ENCODE measurements at places on chromosomes 12 and 14.
A peak's percentile ranks its signal among the peaks of the same experiment; 100 is the strongest.

DNA sequence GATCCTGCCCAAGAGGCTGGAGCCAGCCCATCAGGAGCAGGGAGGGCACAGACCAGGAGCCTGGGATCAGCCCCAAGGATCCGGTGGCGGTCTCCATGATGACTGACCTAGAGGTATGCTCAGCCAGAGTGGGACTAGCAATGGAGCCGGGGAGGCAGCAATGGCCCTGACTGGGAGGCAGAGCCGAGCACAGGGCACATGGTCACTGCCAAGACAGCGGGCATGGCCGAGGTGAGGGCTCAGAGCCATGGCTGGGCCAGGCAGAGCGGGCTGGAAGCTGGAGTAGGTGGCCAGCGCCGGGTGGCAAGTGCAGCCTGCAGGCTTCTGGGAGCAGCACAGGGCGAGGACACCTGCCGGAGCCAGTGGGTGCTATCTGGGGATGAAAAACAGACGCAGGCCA is 259.3 kb downstream of the BCL11B start:
- no peak for DNase-seq

DNA sequence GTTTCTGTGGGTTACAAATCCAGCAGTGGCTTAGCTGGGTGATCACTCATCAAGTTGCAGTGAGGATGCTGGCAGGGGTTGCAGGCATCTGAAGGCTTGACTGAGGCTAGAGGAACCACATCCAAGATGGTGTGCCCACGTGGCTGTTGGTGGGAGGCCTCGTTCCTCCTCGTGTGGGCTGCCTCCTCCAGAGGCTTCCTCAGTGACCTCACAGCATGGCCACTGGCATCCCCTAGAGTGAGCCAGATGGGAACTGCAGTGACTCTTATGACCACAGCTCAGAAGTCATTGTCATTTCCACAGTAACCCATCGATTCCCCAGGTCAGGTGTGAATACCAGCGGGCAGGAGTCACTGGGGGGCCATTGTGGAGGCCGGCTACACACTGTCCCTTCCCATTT is 17.8 kb downstream of the AACS start:
- no peak for DNase-seq

DNA sequence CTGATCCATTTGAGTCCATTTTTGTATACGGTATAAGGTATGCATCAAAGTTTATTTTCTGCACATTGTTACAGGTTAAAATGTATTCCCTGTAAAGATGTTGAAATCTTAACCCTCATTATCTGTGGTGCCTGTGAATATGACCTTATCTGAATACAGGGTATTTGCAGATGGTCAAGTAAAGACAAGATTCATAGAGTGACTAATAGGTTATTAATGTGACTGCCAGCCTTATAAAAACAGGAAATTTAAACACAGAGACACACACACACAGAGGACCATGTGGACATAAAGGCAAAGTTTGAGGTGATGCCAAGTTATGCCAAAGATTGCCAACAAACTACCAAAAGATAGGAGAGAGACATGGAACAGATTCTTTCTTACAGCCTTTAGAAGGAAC is 347.2 kb upstream of the DCN start:
- no peak for DNase-seq

DNA sequence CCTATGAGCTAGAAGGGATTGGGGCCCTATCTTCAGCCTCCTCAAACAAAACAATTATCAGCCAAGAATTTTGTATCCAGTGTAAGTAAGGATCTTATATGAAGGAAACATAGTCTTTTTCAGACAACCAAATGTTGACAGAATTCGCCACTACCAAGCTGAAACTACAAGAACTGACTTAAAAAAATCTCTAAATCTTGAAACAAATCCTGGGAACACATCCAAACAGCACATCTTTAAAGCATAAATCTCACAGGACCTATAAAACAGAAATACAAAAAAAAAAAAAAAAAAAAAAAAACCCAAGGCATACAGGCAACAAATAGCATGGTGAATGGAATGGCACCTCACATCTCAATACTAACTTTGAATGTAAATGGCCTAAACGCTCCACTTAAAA is 41.3 kb upstream of the LMNTD1 start:
- DNase-seq = no peak

GRCh38 chr12:30484658-30485057 is 211.0 kb downstream of the IPO8 start:
- DNase-seq = no peak

- no peak for DNase-seq
Measured at GRCh38 chr12:119705182-119705581, 37.2 kb downstream of the PRKAB1 start.

- DNase-seq = no peak
Measured at GRCh38 chr12:57864442-57865083, 18.0 kb upstream of the CTDSP2 start.

DNA sequence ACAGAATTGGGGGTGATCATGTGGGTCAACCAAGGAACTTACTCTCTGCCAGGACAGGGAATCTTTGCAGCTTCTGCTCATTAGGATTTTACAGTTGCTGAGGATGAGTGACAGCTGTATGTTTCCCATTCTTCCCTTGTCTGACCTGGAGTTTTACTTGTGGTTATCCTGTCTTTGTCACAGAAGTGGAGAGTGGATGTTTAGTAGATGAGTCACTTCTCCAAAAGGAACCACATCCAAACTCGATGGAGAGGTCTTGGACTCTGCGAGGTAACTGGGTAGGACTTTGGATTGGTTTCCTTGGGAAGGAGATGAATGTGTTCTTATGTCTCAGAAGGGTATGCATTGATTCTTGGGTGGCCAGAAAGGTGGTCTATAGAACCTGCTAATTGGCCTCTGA is 53.8 kb upstream of the USP44 start:
- DNase-seq = no peak

DNA sequence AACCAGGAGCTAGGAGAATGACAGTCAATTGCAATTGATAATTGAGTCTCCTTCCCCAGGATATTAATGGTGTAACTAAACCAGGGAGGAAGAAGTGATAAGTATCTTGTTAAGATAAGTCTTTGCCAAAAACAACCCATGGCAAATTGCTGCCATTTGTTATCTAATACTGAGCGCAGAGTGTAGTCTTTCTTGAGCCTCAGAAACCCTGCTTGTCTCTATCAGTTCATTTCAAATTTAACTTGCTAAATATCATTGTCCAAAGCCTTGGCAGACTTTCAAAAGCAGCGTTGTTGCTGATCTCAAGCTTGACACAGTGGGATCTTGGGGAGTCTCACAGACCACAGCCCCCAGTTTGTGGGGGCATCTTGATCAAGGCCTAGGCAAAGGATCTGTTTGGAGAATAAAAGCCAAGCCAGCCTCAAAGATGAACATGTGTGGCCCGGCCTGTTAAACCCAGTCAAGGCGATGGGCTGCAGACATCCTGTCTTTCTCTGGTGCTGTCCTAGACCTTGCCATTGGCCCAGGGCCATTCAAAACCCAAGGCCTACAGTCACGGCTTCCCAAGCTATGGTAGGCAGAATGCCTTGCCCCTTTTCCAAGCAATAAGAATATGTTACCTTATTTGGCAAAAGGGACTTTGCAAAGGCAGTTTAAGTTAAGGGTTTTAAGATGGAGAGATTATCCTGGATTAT is 164.2 kb downstream of the CHST11 start:
- DNase-seq = no peak

- no peak for DNase-seq
Measured at GRCh38 chr12:32116897-32117296, 10.2 kb downstream of the BICD1 start.

DNA sequence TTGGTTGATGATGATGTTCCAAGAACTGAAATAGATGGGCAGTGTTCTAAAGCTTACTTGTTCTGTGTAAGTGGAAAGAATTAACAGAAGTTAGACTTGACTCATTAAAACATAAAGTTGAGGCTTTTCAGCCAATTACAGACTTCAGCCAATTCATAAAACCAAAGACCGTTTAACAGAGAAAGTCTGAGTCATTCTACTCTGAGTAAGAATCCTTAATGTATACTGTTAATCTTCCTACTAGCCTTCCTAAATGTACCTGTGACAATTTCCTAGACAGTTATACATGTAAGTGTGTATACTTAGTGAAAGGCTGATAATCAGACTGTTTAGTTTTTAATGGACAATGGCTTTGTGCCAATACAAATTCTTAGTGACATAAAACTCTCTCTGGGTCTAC is 681.0 kb downstream of the RPL10L start:
- DNase-seq = no peak

- no peak for DNase-seq
Measured at GRCh38 chr12:122870867-122871664, 24.9 kb downstream of the VPS37B start.

DNA sequence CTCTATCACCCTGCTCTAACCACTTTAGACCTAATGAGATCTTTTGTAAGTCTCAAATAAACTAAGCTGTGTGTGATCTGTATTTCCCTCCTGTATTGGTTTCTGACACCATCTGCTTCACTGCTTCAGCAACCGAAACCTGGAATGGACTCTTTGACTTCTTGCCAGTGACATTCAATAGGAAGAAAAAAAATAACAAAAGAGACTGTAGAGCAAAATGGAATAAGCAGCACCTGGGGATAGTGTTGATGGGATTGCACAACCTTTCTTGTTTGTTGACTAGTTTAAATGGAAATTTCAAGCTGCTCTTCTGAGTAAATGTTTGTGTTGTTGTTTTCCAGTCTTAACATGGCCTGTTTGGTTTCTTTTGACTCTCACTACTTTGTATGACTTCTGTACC is 888.6 kb upstream of the SEL1L start:
- DNase-seq = no peak

DNA sequence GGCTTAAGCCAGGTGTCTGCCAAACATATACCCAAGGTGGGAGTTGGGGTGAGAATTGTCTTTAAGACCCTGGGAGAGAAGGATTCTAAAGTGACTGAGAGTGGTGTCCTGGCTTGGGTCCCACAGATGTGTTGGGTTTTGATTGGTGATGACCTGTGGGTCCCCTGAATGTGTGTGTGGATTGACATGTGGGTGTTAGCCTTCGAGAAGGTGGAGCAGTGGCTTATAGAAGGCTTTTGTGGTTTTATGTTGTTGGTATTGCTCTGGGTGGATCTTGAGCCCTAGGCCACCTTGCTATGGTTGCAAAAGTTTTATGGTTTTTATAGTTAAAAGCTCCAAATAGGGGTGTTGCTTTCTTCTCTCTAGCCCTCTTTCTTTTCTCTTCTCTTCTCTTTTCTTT is 29.7 kb downstream of the PLEKHG3 start:
- DNase-seq = no peak

- no peak for DNase-seq
Measured at GRCh38 chr12:73598626-73599025, 939.0 kb upstream of the ATXN7L3B start.

GRCh38 chr12:80419644-80420043 is 24.4 kb upstream of the PTPRQ start:
- DNase-seq = peak; percentile 16

DNA sequence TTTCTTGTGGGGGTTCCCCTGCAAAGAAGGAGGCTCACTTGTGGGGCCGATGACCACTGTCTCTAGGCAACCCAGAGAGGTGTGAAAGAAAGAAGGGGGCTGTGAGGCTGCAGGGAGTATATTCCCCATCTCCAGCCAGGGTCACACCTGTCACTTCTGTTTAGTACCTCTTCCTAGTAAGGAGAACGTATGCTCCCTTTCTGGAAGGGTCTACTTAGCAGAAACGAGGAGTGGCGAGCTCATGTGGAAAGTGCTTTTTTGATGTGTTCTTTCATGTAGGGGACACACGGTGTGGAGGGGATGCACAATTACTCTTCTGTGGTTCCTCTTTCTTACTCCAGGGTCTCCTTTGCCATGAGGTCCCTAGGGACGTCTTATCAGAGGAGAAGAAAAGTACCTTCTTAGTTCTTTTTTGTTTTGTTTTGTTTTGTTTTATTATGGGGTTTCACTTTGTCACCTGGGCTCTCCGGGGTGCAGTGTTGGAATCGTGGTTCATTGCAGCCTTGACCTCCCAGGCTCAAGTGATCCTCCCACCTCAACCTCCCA is 58.3 kb downstream of the PRKCH start:
- DNase-seq = no peak

DNA sequence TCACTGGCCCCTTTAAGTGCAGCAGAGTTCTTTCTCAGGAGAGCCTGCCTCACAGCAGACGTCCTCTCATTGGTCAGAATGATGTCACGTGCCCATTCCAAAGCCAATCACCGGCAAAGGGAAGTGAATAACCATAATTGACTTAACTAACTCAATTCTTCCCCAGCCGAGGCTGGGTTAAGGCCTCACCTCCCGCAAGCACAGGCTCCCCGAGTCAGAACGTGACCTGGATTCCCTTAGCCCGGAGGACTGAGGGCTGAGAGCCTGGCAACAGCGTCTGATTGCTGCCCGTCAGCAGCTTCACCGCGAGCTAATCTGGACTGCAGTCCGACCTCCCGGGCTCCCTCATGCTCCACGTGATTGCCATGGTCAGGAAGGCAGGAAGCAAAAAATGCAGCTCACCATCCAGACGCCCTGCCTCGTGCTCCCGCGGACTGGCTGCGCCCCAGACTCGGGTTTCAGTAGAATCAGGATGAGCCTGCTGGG is 92.1 kb upstream of the FZD10 start:
- no peak for DNase-seq

- peak; percentile 40 for DNase-seq
Measured at GRCh38 chr12:2959192-2959504, at the start of gene TEAD4. Gene TEAD4 (plus strand): TSS chr12:2959397.

DNA sequence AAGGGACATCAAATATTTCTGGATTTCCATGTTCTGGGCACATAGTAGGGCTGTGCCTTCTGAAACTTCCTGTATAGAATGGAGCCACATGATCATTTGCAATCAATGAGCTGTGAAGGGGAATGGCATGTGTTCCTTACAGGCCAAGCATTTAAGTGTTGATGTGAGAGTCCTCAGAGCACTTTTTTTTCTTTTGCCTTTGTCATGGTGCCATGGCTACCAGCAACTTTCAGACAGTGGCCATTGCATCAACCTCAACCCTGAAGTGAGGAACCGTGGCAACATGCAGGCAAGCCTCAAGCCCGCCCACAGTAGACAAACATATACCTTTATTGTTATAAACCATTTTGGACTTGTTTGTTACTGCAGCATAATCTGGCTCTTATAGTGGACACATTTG is 948.1 kb downstream of the NRXN3 start:
- DNase-seq = no peak

- no peak for DNase-seq
Measured at GRCh38 chr12:118011961-118012360, 4.5 kb upstream of the RFC5 start.

DNA sequence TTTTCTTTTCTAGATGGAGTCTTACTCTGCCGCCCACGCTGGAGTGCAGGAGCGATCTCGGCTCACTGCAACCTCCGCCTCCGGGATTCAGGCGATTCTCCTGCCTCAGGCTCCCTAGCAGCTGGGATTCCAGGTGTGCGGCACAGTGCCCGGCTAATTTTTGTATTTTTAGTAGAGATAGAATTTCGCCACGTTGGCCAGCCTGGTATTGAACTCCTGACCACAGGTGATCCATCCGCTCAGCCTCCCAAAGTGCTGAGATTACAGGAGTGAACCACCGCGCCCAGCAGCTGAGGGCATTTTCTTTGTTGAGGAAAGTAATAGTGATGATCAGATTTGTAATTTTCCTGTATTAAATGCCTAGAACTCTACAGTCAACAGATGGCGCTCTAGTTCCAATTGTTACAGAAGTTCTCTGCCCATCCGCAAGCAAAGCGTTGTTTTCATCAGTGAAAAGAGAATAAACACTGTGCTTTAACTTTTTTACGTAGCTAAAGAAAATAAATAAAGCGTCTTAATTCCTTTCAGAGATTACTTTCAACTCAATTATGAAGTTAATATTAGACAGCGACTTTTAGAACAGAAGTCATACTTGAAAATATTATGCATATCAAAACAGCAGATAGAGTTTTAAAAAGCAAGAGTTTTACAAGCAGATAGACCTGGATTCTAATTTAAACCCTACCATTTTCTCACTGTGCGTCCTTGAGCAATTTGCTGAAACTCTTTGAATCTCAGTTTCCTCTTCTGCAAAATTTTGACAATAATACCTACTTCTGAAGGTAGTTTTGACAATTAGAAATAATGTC is 335.1 kb downstream of the DUSP6 start:
- peak; percentile 61 for DNase-seq

- DNase-seq = no peak
Measured at GRCh38 chr14:52072266-52072780, 3.5 kb upstream of the NID2 start.
